ENCODE measurements at places on chromosomes 5 and 9.

- no peak for DNase-seq
Measured at GRCh38 chr9:133332381-133332730, 3.6 kb downstream of the SURF6 start.

GRCh38 chr5:119397518-119398380, 41.9 kb downstream of the TNFAIP8 start:
- no peak for DNase-seq

GRCh38 chr9:99544526-99544925, 277.2 kb upstream of the NR4A3 start:
- DNase-seq = no peak

GRCh38 chr5:141814064-141814964, 63.9 kb downstream of the PCDH1 start:
- DNase-seq = peak; percentile 32

- DNase-seq = no peak
Measured at GRCh38 chr5:176726746-176727527, 79.7 kb downstream of the TSPAN17 start.

GRCh38 chr5:141326088-141326854, 4.0 kb upstream of the PCDHGA1 start:
- DNase-seq = peak; percentile 60

DNA sequence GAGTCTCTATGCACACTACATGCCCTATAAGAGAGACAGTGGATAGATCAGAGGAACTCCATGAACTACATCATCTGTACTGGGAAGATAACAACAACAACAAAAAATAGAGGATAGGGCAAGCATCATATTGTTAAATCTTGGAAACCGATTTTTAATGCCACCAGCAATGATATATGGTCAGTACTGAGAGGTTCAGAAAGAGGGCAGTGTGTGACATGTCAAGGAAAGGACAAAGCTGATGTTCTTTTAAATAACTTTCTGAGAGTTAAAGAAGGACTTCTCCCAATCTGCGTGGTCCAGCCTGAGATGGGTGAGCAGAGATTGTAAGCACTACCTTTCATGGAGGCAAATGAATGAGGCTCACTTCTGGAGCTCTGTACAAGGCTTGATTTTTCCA, 62.0 kb upstream of the PHF24 start:
- no peak for DNase-seq

DNA sequence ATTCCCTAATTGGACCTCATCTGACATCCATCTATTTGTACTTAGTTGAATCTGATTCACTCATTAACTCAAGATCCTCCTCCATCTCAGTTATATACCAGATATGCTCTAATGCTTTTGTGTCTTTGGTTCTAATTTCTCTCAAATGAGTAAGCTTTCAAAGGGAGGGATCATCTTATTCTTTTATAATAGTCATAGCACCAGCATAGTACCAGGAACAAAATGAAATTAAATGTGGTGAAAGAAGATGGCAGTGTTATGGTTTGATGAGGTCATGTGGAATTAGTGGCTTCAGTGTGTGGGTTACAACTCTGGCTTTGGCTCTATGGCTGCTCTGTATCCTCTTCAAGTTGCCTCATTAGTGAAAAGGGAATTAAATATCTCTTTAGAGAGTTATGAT, 32.5 kb upstream of the ZNF366 start:
- DNase-seq = no peak

DNA sequence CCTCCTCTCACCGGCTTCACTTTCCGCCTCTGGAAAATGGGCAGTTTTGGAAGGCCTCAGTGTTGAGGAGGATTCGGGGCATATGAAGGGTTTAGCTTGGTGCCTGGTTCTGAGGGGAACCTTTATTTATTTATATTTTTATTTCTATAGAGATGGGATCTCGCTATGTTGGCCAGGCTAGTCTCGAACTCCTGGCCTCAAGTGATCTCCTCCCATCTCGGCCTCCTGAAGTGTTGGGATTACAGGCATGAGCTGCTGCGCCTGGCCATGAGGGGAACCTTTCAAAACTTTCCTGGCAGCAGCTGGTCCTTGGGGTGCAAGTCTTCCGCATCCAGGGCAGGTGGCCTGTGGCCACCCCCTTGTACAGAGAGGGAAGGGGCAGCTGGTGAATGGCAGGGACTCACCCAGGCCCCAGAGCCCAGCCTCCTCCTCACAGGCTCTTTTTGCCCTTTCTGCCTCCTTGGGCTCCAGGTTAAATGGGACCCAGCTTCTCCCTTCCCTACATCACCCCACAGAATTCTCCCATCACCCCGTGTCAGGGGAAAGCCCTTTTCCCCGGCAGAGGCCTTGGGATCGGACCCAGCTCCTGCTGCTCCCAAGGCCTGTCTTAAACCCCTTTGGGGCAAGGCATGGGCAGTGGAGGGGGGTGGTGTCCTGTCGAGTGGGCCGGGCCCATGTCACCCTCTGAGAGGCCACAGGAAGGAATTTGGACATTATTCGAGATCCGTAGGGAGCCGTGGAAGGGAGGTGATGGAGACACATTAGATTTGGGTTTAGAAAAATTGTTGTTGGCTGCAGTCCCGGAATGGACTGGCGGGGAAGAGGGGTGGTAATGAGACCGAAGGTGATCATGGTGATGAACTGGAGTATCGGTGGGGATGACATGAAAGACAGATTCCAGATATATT, 5.9 kb downstream of the NCS1 start:
- no peak for DNase-seq

- no peak for DNase-seq
Measured at GRCh38 chr9:17795744-17796143, 216.9 kb downstream of the SH3GL2 start.

- no peak for DNase-seq
Measured at GRCh38 chr5:6551287-6551954, 81.4 kb downstream of the NSUN2 start.

DNA sequence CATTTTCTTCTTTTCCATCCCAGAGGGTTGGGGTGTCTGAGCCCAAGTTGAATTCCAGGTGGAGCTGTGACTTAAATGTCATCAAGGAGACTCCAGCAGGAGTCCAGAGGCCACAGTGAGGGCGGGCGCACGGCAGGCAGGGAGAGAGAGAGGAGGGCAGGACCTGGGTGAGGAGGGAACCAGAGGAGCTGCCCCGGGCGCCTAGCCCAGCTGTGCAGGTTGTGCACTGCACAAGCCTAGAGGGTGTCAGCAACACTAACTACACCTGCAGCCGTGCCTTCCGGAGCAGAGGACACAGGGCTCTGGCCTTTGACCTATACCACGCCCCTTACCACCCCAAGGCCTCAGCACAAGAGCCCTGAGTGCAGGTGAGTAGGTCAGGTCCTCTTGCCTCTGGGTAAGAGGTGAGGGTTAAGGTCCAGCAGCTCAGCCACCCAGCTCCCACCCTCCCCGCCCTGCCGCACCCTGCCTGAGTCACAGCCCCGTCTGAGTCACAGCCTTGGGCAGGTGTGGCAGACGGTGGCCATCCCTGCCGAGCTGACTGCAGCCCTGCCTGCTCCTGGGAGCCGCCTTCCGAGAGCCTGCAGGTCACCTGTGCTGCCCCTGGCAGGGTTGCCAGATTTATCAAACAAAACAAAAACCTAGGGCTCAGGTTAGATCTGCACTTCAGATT, 6.4 kb upstream of the AGPAT2 start:
- peak; percentile 72 for DNase-seq

DNA sequence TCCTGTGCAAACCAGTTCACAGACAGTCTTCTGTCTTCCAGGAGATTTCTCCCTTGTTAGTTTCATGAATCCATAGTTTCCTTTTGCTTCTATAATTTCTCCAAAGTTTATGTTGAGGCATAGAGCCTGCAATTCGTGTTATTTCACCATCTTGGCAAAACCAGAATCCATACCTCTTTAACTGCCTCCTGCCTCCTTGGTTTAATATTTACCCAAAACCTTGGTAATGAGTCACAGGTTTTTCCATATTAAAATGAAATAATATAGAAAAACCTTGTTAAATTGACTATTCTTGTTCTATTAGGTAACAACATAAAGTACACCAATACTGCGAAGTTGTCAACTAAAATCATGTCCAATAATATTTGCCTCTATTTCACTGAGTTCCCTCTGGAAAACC, 459.7 kb downstream of the HINT1 start:
- no peak for DNase-seq

Measured in adrenal gland (tissue), 19 donors.